ENCODE measurements at places on chromosomes 12 and 14. TPM values are rescaled to one million over a fixed set of nuclear protein-coding genes. Genes with fewer than 3 reads are reported as not detected.

DNA sequence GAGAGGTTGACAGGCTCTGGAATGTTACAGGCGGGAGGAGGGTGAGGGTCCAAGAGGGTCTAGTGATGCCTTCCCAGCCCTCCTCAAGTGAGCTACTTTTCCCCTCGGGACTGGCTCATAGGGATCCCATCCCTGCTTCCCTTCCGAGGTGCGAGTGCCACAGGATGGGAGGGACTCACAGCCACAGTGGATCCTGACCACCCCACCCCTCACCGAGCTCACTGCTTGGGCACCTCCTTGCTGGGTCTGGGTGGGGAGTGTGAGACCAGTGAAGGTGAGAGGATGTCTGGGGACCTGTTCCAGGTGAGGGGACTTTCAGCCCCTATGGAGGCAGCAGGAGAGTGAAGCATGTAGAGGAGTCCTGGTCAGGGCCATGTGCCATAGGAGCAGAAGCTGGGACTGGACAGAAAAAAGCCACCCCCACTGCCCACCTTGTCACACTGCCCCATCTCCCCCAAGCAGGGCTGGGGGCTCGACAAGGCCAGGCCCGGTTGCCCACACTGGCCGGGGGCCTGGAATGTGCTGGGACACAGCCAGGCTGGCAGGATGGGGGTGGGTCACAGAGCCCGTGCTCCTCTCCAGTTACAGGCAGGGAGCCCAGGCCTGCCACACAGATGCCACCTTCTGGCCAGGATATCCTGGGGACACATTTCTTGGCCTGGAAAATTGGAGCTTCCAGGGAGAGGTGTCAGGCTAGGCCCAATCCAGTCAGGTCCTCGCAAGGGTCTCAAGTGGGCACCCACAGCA lies 1.7 kb upstream of the TNS2 start:
- DNase-seq: no peak

- DNase-seq: no peak
Measured at GRCh38 chr14:96795109-96795828, 1.9 kb upstream of the VRK1 start.

DNA sequence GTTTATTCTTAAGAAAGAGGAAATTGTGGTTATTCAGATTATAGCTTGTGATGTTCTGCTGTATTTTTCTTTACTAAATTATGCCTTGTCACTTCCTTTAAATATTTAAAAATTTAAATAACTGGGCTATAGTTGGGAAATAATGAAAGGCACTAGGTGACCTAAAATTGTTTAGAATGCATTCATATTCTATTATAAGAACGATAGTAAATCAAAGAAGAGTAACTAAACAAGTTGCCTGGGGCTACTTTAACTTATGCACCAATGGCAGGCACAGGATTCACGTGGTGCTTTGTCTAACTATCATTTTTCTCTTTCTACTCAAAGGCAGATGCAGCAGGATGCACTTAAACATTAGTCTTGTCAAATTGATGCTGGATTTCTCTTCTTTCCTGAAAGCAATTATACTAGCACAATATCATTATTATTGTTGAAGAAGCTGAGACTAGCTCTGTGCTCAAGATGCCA lies 190.7 kb upstream of the PPFIA2 start:
- DNase-seq: no peak

- no peak for DNase-seq
Measured at GRCh38 chr14:34172550-34173368, 221.9 kb upstream of the EGLN3 start.

DNA sequence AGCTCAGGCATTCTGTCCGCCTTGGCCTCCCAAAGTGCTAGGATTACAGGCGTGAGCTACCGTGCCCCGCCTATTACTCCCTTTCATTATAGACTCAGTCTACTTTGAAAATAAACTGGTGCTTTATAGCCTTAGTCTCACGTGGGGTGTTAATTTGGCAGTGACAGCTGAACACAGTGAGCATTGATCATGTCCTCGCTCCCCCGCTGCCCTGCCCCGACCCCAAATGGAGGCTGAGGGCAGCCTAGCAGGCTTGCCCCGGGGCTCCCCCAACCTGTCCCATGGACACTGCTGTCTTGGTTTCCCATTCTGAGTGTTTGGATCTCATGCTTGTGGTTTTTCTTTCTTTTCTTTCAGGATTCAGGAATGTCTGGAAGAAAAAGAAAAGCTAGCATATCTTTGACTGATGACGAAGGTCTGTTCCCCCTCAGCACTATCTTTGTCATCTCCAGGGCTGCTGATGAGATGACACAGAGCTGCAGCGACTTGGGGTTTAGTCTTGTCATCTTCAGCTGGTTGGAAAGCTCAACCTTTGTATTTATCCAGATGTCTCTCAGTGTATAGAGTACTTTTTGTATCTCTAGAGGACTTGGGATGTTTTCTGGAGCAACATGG lies 42.2 kb downstream of the EP400 start:
- DNase-seq: no peak

- no peak for DNase-seq
Measured at GRCh38 chr12:68470664-68471328, 138.6 kb upstream of the MDM1 start.

GRCh38 chr12:38892087-38892786 lies 13.2 kb downstream of the CPNE8 start:
- peak; percentile 10 for DNase-seq

GRCh38 chr12:95322326-95322725 lies 104.7 kb downstream of the VEZT start:
- DNase-seq: no peak

DNA sequence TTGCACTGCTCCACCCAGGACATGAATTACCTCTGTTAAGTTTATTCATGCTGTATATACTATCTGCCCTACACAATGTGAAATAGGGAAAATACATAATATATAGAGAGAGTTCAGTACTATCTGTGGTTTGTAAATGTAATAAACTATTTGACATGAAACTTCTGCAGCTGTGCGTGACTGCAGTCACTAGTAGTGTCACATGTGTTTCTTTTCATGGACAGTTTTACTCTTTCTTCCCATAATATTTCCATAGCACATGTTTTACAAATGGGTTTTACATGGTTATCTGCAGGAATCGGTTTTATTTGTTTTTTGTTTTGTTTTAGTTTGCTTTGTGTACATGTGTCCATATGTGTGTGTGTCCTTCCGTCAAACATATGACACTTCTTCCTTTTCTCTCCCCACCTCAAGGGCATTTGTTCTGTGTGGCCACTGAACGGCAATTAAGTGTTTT lies 1644.1 kb upstream of the FLRT2 start:
- DNase-seq: no peak

The NANOG gene
- total RNA-seq: not detected

The HOXC11 gene
- total RNA-seq: not detected

The PZP gene
- not detected for total RNA-seq

The OR6J1 gene
- total RNA-seq: not detected

Data from activated CD4-positive, alpha-beta memory T cell treated with anti-CD3 and anti-CD28 coated beads for 36 hours (primary cell).